GM20000 (cell line): ENCODE measurements at places on chromosomes 1 and 21.

GRCh38 chr1:55544826-55545225, 329.7 kb upstream of the USP24 start:
- DNase-seq = no peak

DNA sequence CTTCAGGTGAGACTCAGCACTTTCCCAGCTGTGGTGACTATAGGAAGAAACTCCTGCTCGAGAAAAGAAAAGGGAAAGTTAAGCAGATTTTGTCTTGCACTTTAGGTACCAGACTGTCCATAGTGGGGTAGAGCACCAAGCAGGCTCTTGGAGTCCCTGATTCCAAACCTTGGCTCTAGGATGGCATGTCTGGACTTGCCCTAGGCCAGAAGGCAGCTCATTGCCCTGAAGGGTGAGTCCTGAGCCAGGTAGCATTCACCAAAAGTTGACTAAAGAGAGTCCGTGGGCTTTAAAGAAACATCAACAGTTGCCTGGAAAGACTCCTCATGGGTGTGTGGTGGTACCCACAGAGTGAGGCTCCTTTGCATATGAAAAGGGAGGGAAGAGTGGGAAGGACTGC, 145.2 kb upstream of the SNX7 start:
- DNase-seq = no peak

DNA sequence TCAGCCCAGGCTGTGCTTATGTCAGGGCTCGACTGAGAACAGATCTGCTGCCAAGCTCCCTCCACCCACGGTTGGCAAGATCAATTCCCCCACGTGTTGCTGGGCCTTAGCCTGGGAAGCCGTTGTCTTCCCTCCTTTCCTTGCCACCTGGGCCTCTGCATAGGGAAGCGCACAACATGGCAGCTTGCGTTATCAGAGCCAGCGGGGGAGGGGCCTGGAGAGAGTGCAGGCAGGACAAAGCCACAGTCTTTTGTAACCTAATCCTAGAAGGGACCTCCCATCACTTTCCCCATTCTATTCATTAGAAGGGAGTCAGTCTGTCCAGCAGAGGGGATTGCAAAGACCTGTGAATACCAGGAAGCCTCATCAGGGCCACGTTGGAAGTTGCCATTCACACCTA, 17.0 kb upstream of the IGSF21 start:
- no peak for DNase-seq

DNA sequence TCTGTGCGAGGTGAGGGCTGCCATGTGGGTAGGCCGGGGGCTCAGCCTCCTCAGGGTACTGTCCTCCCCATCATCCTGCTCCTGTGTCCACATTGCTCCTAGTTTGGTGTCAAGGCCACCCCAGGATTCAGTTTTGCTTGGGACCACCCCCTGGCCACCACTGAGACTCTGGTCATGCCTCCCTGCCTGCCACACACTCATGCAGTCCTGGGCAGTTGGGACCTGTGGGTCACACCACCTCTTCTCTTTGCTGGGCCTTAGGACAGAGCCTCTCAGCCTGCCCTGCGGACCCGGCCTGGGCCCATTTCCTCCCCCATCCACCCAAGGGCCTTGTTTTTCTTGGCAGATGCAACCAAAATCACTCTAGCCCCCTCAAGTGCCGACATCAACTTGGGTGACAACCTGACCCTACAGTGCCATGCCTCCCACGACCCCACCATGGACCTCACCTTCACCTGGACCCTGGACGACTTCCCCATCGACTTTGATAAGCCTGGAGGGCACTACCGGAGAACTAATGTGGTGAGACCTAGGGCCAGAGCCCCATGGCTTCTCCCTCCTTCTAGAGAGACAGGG, 19.4 kb downstream of the TMEM81 start:
- DNase-seq = no peak

- DNase-seq = peak; percentile 46
These were observed 35.8 kb upstream of the H6PD start for GRCh38 chr1:9198538-9199361.

DNA sequence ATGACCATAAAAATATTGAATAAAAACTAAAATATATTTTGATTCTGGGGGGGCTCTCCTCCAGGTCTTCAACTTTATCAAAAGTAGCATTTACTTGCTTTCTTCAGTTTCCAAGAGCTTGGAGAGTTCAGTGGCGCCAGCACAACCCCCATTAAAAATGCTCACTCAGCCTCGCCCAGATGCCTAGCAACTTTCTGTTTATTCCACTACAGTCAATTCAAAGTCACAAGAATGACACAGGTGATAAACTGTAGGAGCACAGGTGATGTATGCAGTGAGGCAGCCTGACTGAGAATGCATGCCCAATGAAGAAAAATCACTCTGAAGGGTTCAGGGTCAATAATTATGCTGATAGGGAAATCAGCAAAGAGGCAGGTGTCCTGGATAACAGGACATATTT, 159.4 kb upstream of the ATP1B1 start:
- no peak for DNase-seq

DNA sequence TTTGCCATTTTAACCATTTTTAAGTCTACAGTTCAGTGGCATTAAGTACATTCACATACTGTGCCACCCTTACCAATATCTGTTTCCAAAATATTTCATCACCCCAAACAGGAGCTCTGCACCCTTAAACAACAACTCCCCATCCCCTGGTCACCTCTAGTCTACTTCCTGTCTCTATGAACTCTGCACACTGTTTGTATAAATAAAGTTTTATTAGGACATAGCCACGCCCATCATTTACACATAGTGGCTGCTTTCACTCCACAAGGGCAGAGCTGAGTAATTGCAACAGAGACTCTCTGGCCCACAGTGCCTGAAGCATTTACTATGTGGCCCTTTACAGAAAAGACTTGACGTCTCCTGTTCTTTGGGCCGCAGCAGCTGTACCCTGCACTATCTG, 30.1 kb downstream of the KCNAB2 start:
- no peak for DNase-seq

- no peak for DNase-seq
These were observed 98.1 kb downstream of the SEC16B start for GRCh38 chr1:177871613-177872307.

GRCh38 chr1:110673805-110674336, 869 bp downstream of the KCNA3 start:
- DNase-seq = no peak

GRCh38 chr1:69846267-69846666, 278.5 kb downstream of the LRRC7 start:
- no peak for DNase-seq

DNA sequence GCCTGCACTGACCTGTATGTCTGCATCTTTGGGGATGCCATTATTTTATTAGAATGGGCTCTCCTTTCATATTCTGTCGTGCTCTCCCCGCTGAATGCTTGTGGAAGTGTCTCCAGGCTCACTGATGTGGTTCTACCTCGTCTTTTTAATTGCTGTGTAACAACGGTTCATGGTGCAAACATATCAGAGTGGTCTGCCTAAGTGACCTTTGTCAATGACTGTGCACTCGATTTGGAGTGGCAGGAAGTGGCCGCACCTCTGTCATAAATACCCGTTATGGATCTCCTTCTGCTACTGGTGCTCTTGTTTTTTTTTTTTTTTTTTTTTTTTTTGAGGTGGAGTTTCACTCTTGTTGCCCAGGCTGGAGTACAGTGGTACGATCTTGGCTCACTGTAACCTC, 38.3 kb downstream of the SPSB1 start:
- no peak for DNase-seq

- DNase-seq = no peak
These were observed 37.3 kb downstream of the KCND3 start for GRCh38 chr1:111952125-111952657.

GRCh38 chr1:56921479-56921878, 44.3 kb downstream of the C8B start:
- no peak for DNase-seq

GRCh38 chr21:17699524-17700189, 87.0 kb upstream of the BTG3 start:
- no peak for DNase-seq

GRCh38 chr1:111269825-111270406, 20.7 kb upstream of the CHIA start:
- DNase-seq = no peak

DNA sequence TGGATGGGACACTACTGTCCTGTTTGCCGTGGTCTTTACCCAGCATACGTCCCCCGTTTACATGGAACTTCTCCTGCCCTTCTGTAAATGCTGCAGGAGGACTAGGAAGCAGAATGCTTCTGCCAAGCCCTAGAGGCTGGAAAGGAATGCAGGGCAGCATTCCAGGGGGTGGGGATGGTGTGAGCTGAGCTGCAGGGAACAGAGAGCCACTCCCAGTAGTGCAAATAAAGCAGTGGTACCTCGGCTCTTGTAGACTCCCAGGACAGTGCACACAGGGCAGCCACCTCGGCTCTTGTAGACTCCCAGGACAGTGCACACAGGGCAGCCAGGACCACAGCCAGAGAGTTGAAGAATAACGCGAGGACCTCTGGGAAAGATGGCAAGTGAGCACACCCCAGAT, 35.4 kb downstream of the PTPRU start:
- DNase-seq = no peak

- no peak for DNase-seq
These were observed 88.8 kb downstream of the MRPL39 start for GRCh38 chr21:25518491-25518911.

GRCh38 chr1:193569096-193569982, 382.9 kb upstream of the B3GALT2 start:
- no peak for DNase-seq

- DNase-seq = no peak
These were observed 62.1 kb downstream of the STUM start for GRCh38 chr1:226610671-226611070.

DNA sequence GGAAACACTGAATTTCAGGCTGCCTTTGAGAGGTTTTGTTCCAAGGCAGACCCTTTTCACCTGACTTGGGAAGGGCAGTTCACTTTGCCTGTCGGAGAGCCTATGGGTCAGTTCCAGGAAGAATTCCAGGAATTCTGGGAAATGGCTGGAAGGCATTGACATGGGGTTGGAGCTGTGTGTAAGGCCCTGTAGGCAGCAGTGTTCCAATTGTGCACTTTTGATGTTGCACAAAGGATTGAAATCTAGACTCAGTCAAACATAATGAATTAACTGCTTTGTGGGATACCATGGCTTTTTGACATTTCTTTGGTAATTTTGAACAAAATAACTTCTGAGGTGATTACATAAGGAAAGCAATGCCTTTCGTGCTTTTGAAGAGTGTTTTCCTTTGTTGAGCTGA, 184.6 kb downstream of the SDCCAG8 start:
- no peak for DNase-seq

GRCh38 chr1:154479764-154480421, 22.1 kb upstream of the TDRD10 start:
- DNase-seq = peak; percentile 81

DNA sequence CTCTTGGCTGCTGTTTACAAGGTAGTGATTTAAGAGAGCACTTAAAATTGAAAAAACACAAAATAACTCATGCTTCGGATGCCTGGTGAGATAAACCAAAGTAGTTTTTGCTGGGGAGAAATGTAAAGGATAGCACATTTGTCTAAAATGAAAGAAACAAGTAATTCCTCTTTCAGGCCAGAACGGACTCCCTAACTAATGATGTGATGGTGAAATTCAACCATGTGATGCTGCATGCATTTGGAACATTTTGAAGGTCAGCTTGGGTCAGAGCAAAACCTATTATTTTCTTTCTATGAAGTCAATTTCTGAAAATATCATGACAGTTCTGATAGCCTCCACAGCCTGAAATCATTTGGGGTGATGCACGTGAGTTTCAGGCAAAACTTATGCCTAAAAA, 27.6 kb downstream of the NMNAT2 start:
- DNase-seq = no peak

GRCh38 chr1:44262816-44263567, 49.7 kb downstream of the DMAP1 start:
- no peak for DNase-seq

GRCh38 chr1:26283871-26284596, 4.1 kb downstream of the SH3BGRL3 start:
- no peak for DNase-seq

DNA sequence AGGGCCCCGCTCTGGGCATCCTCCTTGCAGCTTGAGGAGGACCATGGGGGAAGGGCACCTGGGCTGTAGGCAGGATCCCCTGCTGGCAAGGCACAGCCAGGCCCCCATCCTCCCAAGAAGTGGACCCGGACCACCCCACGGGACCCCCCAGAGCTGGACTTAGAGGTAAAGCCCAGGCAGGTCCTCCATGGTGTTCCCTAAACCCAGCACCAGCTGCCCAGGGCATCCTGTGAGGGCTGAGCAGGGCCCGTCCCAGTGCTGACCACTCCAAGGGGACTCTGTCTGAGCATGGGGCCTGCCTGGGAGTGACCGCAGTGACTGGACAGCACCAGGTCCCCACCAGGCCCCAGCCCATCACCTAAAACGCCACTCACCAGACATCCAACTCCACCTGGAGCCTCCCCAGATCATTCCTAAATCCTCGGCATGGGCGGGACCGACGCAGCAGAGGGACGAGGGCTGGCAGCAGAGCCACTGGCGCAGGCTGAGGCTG, 21.3 kb downstream of the COL6A2 start:
- no peak for DNase-seq

DNA sequence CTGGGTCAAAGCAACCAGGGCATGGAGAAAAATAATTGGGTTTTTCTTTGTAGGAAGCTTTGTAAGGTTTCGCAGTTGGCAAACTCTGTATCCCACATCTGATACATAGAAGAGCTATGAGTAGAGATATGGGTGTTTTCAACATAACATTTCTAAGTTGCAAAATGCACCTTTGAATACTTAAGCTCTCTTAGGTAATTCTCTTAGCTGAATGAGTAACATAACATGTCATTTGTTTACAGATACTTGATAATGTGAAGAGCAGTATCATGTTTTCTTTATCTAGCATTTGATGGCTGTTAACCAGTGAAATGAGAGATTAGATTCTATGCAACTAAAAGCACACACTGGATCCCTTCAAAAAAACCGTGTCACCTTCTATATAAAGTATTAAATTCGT, 21.6 kb downstream of the RAVER2 start:
- DNase-seq = no peak

GRCh38 chr1:29805122-29805895, 569.0 kb downstream of the PTPRU start:
- DNase-seq = no peak

GRCh38 chr21:14688936-14689335, 142.8 kb upstream of the SAMSN1 start:
- no peak for DNase-seq

DNA sequence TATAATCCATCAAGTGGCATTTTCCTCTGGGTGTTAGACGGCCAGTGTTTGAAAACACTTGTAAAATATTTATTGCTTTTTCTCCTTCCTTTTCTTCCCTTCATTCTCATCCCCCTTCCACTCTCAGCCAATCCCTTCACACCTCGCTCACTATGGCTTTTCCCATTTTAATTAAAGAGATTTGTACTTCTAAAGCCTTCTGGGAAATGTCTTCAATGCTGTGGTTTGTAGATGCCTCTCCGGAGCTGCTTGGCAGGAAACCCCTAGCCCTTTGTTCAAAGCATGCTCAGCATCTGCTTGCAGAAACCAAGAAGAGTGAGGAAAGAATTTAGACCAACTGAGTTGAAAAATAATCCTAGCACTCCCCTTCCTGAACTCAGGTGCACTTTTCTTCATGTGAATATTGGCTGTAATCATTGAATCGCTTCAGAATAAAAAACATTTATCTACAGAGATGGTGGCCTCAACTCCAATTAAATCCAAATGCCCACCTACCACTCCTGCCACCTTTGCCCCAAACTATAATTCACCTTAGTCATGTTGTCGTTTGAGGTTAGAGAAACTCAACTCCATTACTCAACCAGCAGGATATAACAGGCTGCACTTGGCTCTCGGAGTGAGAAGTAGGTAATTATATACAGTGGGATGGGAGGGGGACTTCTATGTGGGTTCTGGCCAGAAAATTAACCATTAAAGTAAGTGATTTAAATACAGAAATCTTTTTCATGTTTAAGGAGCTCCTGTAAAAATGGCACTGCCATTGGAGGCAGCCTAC, 659.4 kb upstream of the CAMK1G start:
- DNase-seq = no peak

- no peak for DNase-seq
These were observed 205.6 kb upstream of the GJB5 start for GRCh38 chr1:34549199-34549598.
